ENCODE measurements at places on chromosomes 11 and 22.

DNA sequence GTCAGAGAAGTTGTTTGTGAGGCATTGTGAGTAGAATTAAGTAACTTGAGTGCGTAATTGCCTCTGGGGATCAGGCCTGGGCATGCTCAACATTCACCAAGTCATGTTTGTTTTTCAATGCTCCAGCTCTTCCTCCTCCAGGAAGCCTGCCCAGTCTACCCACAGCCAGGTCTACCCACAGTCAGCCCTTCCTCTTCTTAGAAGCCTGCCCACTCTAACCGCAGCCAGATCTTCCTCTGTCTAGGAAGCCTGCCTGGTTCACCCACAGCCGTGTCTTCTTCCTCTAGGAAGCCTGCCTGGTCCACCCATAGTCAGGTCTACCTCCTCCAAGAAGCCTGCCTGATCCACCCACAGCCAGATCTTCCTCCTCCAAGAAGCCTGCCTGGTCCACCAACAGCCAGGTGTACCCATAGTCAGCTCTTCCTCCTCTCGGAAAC is 25.0 kb downstream of the LRP5 start:
- no peak for DNase-seq

DNA sequence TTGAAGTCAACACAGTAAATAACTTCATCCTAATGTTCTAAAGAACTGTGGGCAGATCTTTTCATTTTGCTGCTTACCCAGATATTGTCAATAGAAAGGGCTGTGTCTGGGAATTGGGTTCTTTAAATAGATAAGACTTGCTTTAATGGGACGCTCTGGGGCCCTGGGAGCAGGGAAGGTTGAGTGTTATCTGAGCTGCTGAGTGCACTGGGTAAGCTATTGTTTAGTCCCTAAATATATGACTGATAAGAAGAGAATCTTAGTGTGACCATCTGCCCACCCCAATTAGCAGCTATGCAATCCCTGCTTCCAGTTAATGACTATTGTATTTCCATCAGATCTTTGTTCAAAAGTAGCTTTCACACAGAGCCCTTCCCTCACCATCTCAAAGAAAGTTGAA is 44.4 kb downstream of the ARHGAP42 start:
- DNase-seq: no peak

DNA sequence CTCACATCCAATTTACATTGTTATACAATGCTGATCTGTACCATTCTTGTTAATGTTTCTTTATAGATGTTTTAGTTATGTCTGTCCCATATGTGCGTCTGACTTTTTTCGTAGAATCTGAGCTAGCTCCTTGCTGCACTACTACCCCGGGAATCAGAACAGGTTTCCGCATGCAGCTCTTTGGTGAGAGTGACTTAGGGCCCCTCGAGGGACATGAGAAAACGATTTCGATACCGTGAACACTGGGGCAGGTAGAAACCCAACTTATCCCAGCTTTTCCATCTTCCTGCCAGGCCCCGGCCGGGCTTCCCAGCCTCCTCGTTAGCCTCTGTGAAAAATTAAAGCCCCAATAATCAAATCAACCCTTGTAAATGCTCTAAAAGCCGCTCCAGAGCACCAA is 23.4 kb upstream of the PKNOX2 start:
- no peak for DNase-seq

- DNase-seq: no peak
Observed at GRCh38 chr11:66280428-66280827, 2.5 kb downstream of the CNIH2 start.

DNA sequence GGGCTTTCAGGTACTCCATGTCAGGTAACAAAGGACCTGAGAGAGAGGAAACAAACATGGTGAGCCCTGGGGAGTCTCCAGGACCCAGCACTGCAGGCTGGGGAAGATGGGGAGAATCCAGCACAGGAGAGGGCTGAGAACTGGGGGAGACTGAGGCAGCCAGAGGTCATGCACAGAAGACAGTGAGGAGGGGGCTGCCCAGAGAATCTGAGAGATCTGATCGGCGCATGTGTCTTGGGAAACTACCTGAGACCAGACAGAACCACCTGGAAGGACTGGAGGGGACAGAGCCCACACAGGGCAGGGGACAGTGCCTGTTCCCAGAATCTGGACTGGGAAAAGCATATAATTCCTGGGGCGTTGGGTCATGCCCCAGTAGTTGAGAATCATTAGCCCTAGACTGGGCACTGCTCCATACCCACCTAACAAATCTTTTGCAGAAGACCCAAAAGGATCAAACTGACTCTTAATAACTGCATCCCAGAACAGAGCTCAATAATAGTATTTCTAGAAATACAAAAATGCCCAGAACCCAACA is 20.0 kb upstream of the COMT start:
- DNase-seq: no peak

DNA sequence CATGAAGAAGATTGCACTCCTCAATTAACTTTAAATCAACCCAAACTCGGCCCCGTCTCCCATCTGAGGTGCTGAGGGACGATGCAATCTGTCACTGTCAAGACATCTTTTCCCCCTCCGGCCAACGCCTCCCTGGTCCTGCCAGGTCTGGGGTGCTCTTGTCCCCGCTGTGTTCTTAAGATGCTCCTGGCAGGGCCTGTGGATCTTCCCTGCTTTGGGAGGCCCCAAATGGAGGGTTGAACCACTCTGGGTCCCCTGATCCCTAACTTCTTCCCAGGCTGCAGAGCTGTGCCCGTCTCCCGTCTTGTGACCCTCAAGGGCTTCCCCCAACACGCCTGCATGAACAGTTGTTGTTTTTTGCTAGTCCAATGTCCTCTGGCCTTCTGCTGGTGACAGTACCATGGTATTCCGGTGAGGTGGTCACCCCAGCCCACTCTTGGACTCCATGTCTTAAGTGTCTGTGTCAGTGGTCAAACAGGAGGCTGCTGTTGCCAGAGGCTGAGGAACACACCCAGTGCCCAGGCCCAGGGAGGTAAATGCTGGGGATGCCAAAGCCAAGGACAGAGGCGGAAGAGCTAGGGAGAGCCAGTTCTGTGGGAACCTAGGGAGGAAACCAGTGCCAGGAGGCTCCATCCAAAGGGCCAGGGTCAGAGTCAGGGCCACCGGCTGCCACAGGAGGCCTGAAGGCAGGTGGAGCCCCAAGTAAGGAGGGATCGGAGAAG is 70.6 kb upstream of the SHANK2 start:
- no peak for DNase-seq

- DNase-seq: no peak
Observed at GRCh38 chr11:14413307-14414069, 54.5 kb upstream of the RRAS2 start.

DNA sequence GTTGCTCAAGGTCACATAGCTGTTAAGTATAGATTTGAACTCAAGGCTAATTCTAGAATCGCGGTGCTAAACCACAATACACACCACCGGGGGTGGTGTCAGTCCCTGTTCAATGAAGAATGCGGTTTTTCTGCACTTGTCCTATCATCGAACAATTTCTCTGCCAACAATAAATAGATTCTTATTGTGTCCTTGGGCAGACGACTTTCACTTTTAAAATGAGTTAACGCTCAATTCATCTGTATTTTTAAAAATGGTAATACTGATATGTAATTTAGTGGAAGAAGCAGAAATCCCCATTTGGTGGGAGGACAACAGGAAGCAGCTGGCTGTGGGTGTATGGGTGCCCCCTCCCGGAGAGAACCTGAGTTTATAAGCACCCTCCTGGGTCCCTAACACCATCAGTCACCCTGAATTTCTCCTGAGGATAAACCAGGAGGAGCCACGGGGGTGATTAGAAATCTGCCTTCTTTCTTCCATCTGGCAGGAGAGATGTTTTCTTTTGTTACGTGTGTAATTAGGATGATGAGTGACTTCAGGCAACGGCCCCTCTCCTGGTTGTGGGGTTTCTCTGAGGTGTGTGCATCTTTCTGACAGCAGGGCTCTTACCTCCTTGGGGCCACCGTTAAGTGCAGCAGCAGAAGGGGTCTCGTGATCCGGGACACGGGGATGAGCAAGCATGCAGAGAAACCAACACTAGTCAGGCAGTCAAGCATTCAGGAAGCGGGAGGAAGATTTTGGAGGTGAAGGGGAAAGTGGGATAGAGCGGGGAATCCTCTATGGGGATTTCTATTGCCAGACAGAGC is 87.7 kb downstream of the GRAMD1B start:
- no peak for DNase-seq

GRCh38 chr11:76676636-76677457 is 6.3 kb upstream of the LRRC32 start:
- DNase-seq: no peak

GRCh38 chr11:61090982-61091372 is 11.3 kb upstream of the CD5 start:
- no peak for DNase-seq

DNA sequence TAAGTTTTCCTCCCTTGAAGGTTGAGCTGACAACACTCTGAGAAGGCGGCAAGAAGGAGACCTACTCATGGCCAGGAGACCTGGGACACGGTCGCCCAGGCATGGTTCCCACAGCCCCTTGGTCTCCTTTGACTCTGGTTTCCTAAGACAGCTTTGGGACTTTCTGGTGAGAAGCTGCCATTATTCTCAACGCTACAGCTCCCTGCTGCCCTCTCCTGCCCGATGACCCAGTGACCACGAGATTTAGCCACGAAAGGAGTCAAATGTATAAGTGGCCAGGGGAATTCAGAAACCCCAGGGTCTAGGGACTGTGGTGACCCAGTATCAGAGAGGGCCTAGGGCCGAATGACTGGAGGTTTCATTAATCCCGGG is 699 bp upstream of the SDF2L1 start:
- peak; percentile 21 for DNase-seq

DNA sequence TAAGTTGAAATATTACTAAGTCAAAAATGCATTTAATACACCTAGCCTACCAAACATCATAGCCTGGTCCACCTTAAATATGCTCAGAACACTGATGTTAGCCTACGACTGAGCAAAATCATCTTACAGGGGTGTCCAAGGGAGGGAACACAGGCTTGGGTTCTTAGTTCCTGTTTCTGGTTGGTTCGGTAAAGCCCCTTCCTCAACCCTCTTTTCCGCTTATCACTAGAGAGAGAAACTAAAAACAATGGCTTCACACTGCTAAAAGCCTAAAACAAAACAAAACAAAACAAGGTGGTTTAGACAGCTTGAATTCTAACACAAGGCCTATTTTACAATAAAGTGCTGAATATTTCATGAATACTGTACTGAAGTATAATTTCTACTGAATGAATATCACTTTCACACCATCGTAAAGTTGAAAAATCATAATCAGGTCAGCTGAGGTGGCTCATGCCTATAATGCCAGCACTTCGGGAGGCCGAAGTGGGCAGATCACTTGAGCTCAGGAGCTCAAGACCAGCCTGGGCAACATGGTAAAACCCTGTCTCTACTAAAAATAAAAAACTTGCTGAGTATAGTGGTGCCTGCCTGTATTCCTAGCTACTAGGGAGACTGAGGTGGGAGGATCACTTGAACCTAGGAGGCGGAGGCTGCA is 118.0 kb downstream of the SIK3 start:
- DNase-seq: peak; percentile 39

GRCh38 chr11:65947133-65947532 is 1.9 kb downstream of the TSGA10IP start:
- no peak for DNase-seq

DNA sequence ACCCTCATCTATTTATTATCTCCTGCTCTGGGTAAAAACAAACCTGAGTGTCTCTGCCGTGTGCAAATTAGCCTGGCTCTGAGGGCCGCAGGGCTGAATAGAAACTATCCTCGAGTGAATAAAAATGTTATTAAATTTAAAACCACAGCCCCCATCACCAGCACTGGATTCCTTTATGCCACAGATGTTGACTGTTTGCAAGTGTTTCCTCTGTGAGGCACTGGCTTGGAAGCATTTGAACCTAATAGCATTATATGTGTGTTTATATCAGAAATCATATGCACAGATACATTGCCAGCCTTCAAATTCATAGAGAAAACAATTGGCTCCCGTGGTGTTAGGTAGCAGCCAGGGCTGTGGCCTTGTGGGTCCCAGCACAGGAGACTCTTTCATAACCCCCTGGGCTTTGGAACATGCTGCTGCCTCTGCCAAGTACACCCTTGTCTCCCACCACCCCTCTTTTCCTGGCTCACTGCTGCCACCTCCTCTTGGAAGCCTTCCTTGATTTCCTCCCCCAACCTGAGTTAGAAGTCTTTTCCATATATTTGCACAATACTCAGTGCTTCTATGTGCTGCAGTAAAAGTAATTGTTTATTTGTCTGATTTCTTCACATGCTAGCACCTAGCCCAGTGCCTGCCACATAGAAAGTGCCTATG is 294.4 kb downstream of the DDX10 start:
- no peak for DNase-seq

DNA sequence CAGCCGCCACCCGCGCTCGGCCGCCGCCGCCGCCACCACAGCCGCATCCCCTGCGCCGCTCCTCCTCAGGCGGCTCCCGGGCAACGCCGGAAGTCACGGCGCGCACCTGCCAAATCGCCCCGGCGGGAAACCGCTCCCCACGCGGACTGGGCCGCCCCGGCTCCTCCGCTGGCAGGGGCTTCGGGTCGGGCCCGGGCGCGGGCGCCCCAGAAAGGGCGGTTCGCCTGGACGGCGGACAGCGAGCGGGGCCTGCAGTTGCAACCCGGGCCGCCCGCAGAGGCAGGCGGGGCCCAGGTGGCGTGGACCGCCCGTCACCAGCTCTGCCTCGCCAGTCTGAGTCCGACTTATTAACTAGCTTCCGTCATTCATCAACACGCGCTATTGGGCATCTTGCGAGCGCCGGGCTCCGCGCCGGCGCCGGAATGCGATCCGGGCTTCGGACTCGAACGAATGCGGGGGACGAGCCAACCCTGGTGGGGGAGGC is at the start of gene HIRA:
Gene HIRA, minus strand, starts transcription at position 85 of the 484 bp plus-strand sequence. CDS start 257 bp downstream, outside the sequence.
- peak; percentile 62 for DNase-seq

DNA sequence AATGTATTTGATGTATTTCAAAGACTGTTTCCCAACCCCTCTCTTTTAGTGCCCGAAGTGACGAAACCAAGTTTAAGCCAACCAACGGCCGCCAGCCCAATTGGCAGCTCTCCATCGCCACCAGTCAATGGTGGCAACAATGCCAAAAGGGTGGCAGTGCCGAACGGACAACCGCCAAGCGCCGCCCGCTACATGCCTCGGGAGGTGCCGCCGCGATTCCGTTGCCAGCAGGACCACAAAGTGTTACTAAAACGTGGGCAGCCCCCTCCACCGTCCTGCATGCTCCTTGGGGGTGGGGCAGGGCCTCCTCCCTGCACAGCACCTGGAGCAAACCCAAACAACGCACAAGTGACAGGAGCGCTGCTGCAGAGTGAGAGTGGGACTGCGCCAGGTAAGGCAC is 84.1 kb downstream of the TNRC6B start:
- no peak for DNase-seq

Measured in kidney glomerular epithelial cell (primary cell).